ENCODE measurements at places on chromosomes 12 and 14.
A peak's percentile ranks its signal among the peaks of the same experiment; 100 is the strongest.

- peak; percentile 59 for DNase-seq
Observed at GRCh38 chr14:54772451-54772881, 130.2 kb downstream of the GCH1 start.

GRCh38 chr14:63993992-63994391 is 141.2 kb downstream of the SYNE2 start:
- no peak for DNase-seq

DNA sequence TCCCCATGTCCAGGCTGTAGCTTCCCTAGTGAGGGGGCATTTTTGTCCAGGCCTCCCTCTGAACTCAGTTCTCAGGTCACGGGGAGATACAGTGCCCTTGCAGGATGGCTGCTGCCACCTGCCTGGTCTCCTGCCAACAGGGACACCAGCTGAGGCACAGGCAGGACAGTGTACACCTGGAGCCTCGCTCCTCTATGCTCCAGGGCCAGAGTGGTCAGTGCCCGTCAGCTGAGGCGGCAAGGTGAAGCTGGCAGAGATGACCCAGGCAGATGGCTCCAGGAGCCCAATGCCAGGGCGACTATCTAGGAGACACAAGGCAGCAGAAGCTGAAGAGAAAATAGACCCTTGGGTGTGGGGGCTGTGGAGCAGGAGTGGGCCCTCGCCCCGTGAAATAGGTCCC is 12.6 kb downstream of the TUBA1C start:
- no peak for DNase-seq

DNA sequence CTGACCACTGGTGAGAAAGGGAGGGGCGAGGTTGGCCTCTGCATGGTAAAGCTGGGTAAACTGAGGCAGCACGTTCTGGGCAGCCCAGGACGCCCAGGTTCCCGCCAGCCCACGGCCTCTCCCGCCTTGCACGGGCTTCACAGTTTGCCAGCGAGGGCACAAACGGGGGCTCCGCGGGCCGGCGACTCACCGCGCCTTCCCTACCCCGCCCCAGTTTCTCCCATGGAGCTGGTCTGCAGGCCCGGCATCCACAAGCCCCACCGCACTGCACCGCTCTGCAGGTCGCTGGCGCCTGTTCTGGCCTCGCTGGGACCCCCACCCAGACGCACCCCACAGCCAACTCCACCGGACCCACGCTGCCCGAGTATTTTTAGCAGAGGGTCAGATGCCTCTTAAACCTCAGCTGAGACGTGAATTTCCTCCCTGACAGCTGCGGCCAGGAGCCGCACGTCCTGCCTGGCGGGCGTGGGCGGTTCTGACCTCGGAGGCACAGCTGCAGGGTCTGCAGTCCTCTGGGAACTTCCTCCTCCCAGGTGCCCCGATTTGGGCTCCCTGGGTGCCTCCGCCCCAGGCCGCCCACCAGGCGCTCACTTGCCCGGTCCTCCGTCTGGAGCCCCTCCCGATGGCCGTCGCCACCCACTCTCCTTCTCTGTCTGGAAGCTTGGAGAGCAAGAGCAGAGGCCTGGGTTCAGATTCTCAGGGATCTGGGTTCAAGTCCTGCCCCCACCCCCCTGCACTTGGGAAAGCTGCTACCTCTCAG is 29.5 kb upstream of the INF2 start:
- DNase-seq, result no peak

- peak; percentile 32 for DNase-seq
Observed at GRCh38 chr12:129184127-129184928, 331.1 kb downstream of the GLT1D1 start.

DNA sequence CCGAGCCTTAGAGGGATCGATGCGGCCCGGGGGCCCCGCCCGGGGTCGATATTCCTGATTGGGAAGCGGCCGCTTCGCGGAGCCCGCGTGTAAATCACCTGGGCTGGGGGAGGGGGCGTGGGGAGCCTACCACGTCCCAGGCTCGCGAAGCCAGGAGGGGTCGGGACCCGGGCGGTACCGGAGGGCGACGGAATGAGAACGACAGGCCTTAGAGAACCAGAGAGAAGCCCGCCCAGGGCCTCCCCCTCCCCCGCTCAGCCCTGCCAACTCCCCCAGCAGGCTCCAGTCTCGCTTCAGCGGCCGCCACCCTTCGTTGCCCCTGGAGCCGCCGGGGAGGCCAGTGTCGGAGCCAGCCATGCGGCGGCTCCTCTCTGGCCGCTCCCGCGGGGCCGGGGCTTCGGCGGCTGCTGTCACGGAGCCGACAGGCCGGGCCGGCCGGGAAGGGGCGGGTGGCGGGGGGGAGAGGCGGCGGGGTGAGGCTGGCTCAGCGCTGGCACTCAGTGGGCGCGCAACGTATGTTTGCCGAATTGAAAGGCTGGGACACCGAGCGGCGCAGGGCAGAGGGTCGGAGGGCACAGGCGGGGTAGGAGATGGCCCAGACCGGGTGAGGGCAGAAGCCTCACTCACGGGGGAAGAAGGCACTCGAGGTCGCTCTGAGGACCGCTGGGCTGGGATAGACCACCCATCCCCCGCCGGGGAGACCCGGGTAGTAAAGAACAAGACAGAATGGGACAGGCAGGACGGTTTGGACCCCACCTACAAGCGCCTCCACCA is 1.4 kb upstream of the DNAJC22 start:
- DNase-seq, result peak; percentile 62
